CD4-positive, CD25-positive, alpha-beta regulatory T cell (primary cell): ENCODE measurements at places on chromosomes 7 and 10. TPM values are rescaled to one million over a fixed set of nuclear protein-coding genes. Genes with fewer than 3 reads are reported as not detected.

CALCR gene
- polyA plus RNA-seq = not detected

- no peaks in the 10 kb centered on the region for H3K27me3 ChIP-seq
- no peaks in the 10 kb centered on the region for H3K36me3 ChIP-seq
- H3K4me1 ChIP-seq = no peaks in the 10 kb centered on the region
- DNase-seq = no peak
- H3K27ac ChIP-seq = no peak overlapping the region
Measured at GRCh38 chr10:13167568-13167967, 6.2 kb downstream of the MCM10 start.

DNA sequence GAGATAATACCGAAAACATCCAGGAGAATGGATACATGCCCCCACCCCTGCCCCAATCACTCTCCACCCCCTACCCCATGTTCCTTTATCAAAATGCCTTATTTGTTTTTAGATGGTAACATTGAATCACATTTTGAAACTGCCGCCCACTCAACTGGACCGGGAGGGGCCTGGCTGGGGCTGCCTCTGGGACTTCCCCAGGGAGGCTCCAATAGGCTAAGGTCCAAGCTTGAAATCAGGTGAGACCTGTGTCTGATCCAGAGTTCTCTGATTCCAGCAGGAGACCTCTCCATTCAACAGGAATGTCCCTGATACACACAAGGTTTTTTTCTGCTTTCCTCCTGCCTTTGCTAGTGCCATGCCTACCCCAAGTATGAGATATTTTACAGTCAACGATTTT is 43.8 kb upstream of the ACSL5 start:
- no peaks in the 10 kb centered on the region for H3K4me1 ChIP-seq
- H3K4me3 ChIP-seq = no peak overlapping the region
- DNase-seq = no peak
- no peaks in the 10 kb centered on the region for H3K36me3 ChIP-seq
- H3K27ac ChIP-seq = no peak overlapping the region
- peaks cover 1% of the 10 kb centered on the region for H3K27me3 ChIP-seq

GRCh38 chr7:127896659-127897058 is 134.6 kb downstream of the LRRC4 start:
- H3K4me3 ChIP-seq = no peak overlapping the region
- no peaks in the 10 kb centered on the region for H3K27me3 ChIP-seq
- DNase-seq = no peak
- no peaks in the 10 kb centered on the region for H3K4me1 ChIP-seq

DNA sequence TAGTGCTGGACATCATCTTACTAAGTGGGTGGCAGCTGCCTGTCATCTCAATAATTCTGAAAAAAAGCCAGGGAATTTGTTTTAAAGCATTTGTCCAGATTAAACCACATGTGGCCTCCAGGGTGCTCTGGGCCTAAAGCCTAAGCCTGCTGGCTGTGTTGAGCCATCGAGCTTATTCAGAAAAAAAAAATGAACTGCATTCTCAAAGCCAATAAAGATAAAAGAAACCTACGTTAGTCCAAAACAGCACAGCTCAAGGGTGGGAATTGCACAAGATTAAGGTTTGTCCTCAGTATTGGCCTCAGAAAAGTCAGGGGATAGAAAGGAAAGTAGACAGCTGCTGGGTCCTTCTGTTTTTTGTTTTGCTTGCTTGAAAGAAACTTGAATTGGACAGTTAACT is 22.6 kb upstream of the PRTFDC1 start:
- no peak for DNase-seq
- H3K36me3 ChIP-seq = no peaks in the 10 kb centered on the region
- no peak overlapping the region for H3K27ac ChIP-seq
- H3K27me3 ChIP-seq = no peaks in the 10 kb centered on the region
- H3K4me1 ChIP-seq = peaks cover 2% of the 10 kb centered on the region
